ENCODE measurements at places on chromosomes 16 and 17. TPM values are rescaled to one million over a fixed set of nuclear protein-coding genes. Genes with fewer than 3 reads are reported as not detected.
A peak's percentile ranks its signal among the peaks of the same experiment; 100 is the strongest.

- DNase-seq, result no peak
These were observed 36.7 kb downstream of the STAT5A start for GRCh38 chr17:42325026-42325425.

GRCh38 chr16:66605979-66606751 lies 1.7 kb downstream of the CMTM3 start:
- no peak for DNase-seq

DNA sequence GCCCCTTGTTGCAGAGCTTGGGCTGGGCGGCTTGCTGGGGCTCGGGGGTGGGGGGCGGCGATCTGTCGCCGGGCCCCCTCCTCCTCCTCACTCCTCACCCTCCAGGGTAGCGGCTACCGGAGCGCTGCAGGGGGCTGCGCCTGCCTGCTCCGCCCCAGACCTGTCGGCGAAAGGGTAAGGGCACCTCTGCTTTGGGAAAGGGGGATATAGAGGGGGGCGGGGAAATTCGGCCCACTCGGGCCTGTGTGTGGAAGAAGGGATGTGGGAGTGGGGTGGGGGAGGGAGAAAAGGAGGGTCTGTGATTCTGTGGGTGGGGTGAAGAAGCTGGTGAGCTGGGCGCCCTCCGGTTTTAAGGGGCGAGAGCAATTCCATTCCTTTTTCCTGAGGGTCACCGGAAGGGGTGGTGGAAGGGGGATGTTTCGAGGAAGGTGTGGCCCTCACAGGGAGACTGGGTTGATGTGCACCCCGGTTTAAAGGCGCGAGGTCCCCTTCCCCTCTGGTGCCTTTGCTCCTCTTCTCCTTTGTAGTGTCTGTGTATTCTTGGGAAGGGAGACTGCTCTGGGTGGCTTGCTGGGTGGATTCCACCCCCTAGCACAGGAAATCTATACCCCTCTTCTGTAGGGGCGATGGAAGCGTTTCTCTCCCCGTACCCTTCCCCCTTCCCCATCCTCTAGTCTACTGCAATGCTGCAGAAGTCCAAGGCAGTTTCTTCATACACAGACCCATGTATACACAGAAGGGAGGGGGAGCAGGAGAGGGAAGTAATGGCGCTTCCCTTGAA lies 878 bp downstream of the TAOK1 start:
- DNase-seq, result peak; percentile 49

- DNase-seq, result no peak
These were observed 24.4 kb upstream of the EFCAB13 start for GRCh38 chr17:47299239-47299910.

- DNase-seq, result no peak
These were observed 101.3 kb downstream of the GSG1L start for GRCh38 chr16:27962197-27962596.

- DNase-seq, result no peak
These were observed 47.8 kb upstream of the AMZ2 start for GRCh38 chr17:68199837-68200688.

DNA sequence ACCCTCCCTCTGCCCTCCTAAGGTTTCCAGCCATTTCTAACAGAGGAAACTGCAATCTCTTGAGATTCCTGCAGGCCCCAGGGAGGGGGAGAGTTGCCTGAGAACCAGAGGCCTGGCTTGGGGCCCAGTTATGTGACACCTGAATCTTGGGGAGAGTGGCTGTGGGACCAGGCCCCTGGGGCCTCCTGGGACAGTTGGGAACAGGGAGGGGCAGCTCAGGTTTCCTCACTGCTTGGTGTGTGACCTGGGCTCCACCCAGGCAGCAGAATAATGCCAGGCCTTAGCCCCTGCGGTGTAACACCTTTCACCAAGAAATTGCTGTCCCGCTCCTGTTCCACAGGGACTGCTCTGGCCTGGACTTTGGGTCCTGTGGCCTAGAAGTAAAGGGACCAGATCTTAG lies 44.3 kb upstream of the CRHR1 start:
- DNase-seq, result no peak

DNA sequence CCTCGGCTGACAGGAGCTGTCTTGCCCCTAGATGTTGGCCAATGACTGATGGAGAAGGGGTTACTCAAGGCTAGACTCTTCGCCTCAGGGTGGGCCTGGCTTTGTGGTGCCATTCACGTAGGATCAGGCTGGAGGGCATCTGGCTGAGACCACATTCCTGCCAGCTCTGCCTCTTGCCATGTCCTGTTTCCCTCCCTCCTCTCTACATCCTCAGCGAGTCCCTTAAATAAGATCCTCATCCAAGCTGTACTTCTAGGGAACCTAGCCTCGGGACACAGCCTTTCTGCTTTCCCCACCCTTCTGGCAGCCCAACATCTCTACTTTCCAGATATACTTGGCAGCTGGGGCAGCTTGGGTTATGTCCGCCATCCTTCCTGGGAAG lies 27.9 kb upstream of the EFCAB13 start:
- no peak for DNase-seq

DNA sequence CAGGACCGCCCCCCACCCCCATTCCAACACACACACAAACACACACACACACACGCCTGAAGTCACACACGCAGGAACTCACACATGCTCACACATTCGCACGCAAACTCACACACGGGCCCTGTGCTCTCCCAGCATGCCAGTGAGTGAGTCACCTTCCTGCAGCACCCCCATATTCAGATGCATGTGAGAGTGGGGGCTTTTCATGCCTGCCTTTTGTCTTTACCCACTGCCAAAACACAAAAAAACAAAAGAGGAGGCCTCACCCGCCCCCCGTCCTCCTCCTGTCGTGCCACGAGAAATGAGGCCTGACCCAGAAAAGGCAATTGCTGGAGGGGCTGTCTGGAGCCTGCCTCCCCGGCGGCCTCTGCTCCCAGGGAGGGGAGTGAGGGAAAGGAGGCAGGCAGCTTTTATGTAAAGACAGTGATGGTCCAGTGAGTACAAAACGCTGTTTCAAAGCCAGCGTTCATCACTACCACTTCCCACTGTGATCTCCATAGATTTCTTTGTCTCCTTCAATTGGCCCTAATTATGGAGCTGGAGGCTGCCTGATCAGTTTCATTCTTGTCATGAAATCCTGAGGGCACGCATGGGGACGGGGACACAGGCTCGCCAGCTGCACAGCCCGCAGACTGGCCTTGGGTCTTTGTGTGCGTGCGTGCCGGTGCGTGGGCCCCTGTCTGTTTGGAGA lies 29.5 kb upstream of the GSE1 start:
- no peak for DNase-seq

- DNase-seq, result peak; percentile 73
These were observed at the start of gene GNAO1 for GRCh38 chr16:56191156-56191815. Gene GNAO1, plus strand, starts transcription at chr16:56191489. Its CDS starts 747 bp downstream, at chr16:56192236.

The CDRT15L2 gene
- not detected for total RNA-seq

Data from SK-MEL-5 (cell line).